ENCODE measurements at places on chromosomes 7 and 10.

DNA sequence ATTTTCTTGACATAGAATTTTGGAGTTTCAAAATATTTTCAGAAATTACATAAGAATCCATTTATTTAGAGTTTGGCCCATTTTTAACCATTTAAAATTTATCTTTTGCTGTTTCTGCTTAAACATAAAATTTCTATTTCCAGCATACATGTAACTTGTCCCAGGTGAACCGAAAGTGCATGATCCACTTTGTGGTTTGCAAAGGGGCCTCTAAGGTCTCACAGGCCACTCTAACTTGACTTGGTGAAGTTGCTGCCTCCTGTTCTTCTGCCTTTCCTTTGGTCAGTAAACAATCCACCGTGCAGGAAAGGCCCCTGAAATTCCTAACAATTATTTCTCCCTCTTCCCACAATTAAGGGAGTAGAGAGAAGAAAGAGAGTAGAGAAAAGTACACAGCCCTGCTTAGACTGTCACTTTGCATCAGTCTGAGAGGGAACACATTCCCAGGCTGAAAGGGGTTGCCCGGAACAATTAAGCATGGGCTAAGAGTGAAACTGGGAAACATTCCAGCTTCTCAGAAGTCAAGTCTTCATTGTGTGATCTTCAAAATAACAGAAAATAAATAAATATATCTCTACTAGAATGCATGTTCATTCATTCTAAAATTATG lies 79.5 kb upstream of the SEMA3A start:
- no peak for DNase-seq

DNA sequence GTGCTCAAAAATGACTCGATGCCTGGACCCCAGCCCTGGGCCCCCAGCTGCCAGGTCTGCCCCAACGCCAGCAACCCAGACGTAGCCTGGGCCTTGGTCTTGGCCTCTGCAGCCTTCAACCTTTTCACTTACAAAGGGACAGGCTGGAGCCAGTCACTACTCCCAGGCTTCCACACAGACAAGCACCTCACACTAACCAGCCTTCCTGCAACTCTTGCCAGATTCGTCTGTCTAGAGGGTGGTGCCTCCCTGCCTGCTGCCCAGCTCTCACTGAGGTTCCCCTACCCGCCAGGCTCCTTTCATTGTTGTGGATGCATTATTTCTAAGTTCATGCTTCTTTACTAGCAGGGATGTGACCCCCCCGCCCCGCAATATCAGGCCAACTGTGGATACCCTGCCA lies 56.3 kb downstream of the NUDCD3 start:
- DNase-seq = no peak

DNA sequence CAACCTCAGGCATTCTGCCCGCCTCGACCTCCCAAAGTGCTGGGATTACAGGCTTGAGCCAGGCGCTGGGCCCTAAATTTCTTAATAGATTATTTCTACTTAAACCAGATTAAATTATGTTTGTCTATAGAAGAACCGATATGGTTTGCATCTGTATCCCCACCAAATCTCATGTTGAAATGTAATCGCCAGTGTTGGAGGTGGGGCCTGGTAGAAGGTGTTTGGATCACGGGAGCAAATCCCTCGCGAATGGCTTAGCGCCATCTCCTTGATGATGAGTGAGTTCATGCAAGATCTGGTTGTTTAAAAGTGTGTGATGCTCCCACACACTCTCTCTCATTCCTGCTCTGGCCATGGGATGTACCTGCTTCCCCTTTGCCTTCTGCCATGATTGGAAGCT lies 109.3 kb upstream of the NANOS1 start:
- no peak for DNase-seq

DNA sequence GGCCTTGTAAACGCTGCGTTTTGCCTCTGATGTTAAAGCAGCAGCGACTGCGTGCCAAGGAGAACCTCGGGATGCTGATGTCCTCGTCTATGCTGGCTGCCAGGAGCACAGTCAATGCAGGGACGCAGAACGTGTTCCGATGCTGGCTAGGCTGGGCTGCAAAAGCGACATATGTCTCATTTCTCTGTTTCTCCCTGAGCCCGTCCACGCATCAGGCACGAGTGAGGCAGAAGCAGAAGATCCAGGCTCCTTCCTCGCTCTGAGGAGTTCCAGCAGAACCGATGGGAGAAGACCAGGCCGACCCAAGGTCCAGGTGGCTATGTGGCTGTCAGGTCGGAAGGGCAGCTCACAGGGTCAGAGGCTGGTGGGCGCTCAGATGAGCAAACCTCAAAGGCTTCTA lies 3.7 kb upstream of the FOXL3 start:
- DNase-seq = no peak

- DNase-seq = peak; percentile 60
Observed at GRCh38 chr10:88934900-88935672, 17.5 kb downstream of the ACTA2 start.

DNA sequence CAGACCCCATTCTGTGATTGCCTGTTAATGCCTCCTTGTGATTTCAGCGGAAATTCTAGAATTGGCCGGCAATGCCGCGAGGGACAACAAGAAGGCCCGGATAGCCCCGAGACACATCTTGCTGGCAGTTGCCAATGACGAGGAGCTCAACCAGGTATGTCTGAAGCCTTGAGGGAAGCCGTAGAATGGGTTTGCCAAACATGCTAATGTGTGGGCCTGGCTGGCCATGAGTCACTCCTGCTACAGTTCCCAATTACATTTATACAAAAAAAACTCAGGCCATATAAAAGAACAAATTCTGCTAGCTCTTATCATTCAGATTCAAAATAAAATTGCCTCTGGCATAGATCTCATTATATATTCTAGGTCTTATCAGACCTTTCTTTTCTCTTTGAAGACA lies 37.4 kb downstream of the MACROH2A2 start:
- DNase-seq = no peak

- no peak for DNase-seq
Observed at GRCh38 chr7:20439416-20440185, 108.9 kb downstream of the ITGB8 start.

GRCh38 chr10:126637501-126637900 lies 33.0 kb downstream of the C10orf90 start:
- DNase-seq = no peak

GRCh38 chr10:23439961-23440889 lies 1.4 kb downstream of the OTUD1 start:
- no peak for DNase-seq

- no peak for DNase-seq
Observed at GRCh38 chr10:7610651-7611389, 55.9 kb downstream of the ITIH5 start.

DNA sequence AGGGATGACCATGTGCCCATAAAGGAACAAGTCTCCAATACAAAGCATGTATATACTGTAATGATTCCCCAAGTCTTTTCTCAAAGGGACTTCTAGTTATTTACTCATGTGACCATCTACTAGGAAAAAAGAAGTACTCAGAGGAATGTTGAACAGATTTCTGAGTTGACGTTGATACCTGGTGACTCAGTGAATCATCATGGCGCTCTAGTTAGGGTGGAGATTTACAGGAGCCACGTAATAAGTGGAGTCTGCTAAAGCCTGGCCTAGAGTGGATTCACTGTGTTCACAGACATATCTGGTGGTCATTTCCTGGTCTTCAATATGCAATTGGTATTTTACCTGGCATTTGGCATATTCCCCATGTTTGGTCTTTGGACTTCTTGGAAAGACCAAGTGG lies 302.2 kb upstream of the CACNA2D1 start:
- DNase-seq = no peak

DNA sequence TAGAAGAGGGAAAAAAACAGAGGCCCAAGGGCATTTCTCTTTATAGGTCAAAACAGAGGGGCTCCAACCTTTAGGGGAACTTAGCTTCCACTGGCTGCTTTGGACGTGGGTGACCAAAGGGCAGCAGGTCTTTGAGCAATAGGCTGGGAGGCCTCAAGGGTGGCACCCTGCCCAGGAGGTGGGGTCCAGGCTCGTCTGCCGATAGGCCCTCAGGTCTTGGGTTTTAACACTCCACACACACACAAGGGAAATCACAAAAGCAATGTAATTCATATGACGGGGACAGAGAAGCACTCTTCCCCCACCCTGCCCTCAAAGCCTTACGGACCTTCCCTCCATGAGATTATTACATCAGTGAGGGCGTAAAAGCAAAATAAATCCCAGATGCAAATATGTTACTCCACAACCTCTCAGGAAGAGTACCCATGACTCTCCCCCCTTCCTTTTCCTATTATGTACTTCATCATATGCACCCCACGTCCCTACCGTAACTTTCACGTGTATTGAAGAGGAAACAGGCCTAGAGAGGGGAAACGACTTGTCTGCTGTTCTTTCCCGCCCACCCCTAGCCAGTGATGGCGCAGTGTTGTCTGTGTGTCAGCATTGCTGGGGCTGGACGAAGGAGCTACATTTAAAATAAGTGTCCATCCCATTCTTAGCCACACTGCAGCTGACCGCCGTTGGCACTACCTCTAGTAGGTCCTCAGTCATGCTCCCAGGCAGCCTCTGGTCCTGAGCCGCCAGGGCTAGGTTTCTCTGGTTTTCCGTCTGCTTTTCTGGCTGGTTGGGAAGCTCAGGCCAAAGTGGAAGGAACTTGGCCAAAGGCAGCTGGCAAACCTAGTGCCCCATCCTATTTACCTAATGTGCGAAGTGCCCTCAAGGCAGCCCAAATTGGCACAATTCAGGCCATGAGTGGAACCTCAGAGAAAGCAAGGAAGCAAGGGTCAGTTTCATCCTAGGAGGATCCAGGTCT lies 2.1 kb downstream of the PCBD1 start:
- no peak for DNase-seq

- no peak for DNase-seq
Observed at GRCh38 chr7:27600247-27600646, 62.4 kb downstream of the HIBADH start.

- no peak for DNase-seq
Observed at GRCh38 chr10:3691482-3691881, 93.5 kb downstream of the KLF6 start.

- DNase-seq = peak; percentile 28
Observed at GRCh38 chr7:1961701-1962276, 271.0 kb downstream of the MAD1L1 start.

DNA sequence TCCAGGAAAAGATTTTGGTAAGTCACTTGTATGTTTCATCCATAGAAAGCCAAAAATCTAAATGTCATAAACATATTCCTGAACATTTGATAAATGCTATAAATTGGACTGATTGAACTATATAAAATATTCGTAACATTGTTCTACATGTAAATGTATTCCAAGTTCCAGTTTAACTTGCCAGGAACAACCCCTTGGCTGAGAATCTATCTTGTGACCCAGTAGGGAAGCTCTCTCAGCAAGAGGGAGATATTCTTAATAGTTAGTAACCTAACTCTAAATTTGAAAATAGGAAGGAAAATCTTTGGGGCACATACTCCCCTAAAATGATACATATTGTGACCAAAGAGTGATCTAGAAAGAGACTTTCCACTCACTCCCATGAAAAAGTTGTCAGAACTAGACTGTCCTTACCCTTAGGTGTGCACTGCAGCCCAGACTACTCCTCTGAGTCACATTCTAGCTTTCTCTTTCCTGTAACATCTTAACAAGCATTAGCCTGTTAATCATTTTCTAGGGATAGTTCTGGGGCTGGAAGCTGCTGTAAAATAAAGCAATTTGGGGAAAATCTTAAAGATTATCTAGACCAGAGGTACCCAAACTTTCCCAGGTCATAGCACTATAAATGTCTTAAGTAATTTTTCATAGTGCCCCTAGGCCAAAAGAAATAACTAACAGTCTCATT lies 73.7 kb upstream of the SKAP2 start:
- DNase-seq = no peak

DNA sequence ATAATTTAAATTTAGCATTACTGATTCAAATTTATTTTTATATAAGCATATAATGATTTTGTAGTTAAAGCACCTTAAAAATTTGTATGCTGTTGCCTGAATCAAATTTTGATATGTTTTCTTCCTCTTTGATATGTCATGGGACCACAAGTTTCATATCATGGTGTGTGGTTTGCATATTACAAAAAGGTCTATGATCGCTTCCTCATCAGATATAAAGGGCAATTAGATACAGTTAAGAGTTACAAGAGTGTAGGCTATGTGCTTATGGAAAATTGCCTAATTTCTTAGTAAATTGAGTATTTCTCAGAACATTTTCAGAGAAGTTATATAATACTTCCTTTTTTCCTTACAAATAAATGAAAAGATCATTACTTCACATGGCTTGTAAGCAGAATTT lies 22.2 kb downstream of the MRC1 start:
- DNase-seq = no peak

DNA sequence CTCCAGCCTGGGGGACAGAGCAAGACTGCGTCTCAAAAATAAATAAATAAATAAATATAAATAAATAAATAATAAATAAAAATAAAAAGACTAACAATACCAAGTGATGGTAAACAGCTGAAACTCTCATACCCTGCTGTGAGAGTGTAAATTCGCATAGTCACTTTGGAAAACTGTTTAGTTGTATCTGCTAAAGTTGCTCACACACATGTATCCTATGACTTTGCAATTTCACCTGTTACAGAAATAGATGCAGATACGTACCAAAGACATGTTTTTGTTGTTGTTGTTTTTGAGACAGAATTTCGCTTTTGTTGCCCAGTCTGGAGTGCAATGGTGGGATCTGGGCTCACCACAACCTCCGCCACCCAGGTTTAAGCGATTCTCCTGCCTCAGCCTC lies 135.7 kb downstream of the IDE start:
- DNase-seq = no peak

GRCh38 chr10:28744069-28744768 lies 66.9 kb downstream of the BAMBI start:
- DNase-seq = no peak

DNA sequence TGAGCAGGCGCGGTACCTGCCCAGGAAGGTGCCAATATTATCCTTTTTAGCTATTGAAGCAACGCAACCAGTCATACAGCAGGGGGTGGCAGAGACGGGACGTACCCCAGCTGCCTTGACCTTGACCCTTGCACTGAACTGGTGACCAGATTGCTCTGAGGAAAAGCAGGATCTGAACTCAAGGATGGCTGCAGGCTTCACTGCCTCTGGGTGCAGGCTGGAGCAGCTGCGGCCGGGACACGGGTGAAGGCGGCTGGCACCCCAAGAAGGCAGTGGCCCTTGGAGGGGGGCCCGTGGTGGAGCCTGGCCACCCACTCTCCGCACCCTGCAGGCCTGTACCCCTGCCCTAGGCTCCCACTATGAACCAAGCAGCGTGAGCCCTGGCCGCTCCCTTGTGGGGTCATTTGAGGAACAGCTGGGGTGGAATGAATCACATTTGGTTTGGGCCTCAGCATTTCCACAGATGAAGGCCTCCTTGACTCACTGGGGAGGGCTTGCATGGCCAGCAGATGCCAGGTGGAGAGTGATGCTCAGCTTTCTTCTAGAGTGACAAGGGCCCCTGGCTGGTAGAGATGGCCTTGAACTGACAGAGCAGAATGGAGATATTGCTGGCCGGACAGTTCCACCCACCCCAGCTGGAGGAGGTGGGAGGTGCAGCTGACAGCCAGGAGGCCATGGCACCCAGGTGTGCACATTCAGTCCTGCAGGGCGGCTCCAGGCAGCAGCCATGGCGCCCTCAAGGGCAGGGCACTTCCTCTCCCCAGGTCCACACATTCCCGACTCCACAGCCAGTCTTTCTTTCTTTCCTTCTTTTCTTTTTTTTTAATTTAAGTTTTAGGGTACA lies 218.7 kb downstream of the WDR37 start:
- no peak for DNase-seq
